ENCODE measurements at places on chromosomes 2 and 18. TPM values are rescaled to one million over a fixed set of nuclear protein-coding genes. Genes with fewer than 3 reads are reported as not detected.

Gene RRM2
- 5.2 TPM for total RNA-seq

Gene PROKR1
- total RNA-seq: not detected

Gene ABCB11
- 127 TPM for total RNA-seq

Gene SLC16A14
- total RNA-seq: 2.1 TPM

Gene TXNDC9
- total RNA-seq: 11.8 TPM

Gene ACVR1C
- total RNA-seq: 0.37 TPM

Gene SPR
- total RNA-seq: 90.2 TPM

Gene PLB1
- total RNA-seq: 0.81 TPM

Gene NRP2
- 7.1 TPM for total RNA-seq

Gene LDLRAD4
- total RNA-seq: 23.6 TPM

Gene ZBTB7C
- 1.1 TPM for total RNA-seq

Gene LOXL3
- 2.4 TPM for total RNA-seq

Gene ZNF24
- 22.7 TPM for total RNA-seq

Gene KCNJ3
- 1.5 TPM for total RNA-seq

Gene HJURP
- 2.4 TPM for total RNA-seq

Gene TGFBRAP1
- 7.5 TPM for total RNA-seq

Gene SRD5A2
- total RNA-seq: 7.5 TPM

Gene FSIP2
- total RNA-seq: 0.11 TPM

Gene PMAIP1
- total RNA-seq: 0.55 TPM

Gene TEKT4
- total RNA-seq: not detected

Gene REG1B
- not detected for total RNA-seq

Gene TPO
- not detected for total RNA-seq

Gene SP100
- total RNA-seq: 54.9 TPM

Gene BBS5
- 2.3 TPM for total RNA-seq

Gene TBR1
- not detected for total RNA-seq

Gene SOCS6
- total RNA-seq: 18.0 TPM

Gene STAT4
- 6.1 TPM for total RNA-seq

Gene IL1RN
- 35.2 TPM for total RNA-seq

Gene PCARE
- total RNA-seq: not detected

Gene TRIM43
- not detected for total RNA-seq

Gene CDCA7
- total RNA-seq: not detected

Gene KCNE4
- total RNA-seq: 0.17 TPM

Gene SIX2
- not detected for total RNA-seq

Gene C2orf80
- total RNA-seq: not detected

Gene TSHZ1
- 9.3 TPM for total RNA-seq

Gene KLHL14
- total RNA-seq: not detected

Gene NOL4
- 0.27 TPM for total RNA-seq

Gene FZD7
- 0.49 TPM for total RNA-seq

Gene EGR4
- total RNA-seq: not detected

Gene MPPE1
- total RNA-seq: 29.1 TPM

Gene GYPC
- 7.1 TPM for total RNA-seq

Gene TUBA4B
- not detected for total RNA-seq

Gene CCDC102B
- total RNA-seq: 0.86 TPM

Gene UNC80
- not detected for total RNA-seq

Gene ZNF396
- total RNA-seq: 1.6 TPM

Gene SEPTIN10
- 43.2 TPM for total RNA-seq

Measured in right lobe of liver (tissue), 6 donors.